ENCODE measurements at places on chromosomes 7 and 10. TPM values are rescaled to one million over a fixed set of nuclear protein-coding genes. Genes with fewer than 3 reads are reported as not detected.

PNLIPRP3 gene
- total RNA-seq: not detected

CPA2 gene
- not detected for total RNA-seq

HOXA5 gene
- total RNA-seq: 6.2 TPM

TFEC gene
- not detected for total RNA-seq

HKDC1 gene
- 19.1 TPM for total RNA-seq

SFRP5 gene
- total RNA-seq: 2.4 TPM

TMEM229A gene
- total RNA-seq: not detected

CDH23 gene
- total RNA-seq: 2.2 TPM

UNCX gene
- total RNA-seq: 0.07 TPM

ZEB1 gene
- 10.6 TPM for total RNA-seq

ASZ1 gene
- total RNA-seq: not detected

MICU1 gene
- 62.7 TPM for total RNA-seq

PTF1A gene
- total RNA-seq: not detected

HOXA2 gene
- 1.4 TPM for total RNA-seq

CARD11 gene
- total RNA-seq: 1.3 TPM

OPALIN gene
- total RNA-seq: not detected

SLC26A3 gene
- total RNA-seq: not detected

PON1 gene
- 0.28 TPM for total RNA-seq

SHH gene
- total RNA-seq: 2.1 TPM

SND1 gene
- 111 TPM for total RNA-seq

ITPRID1 gene
- not detected for total RNA-seq

TLX1 gene
- not detected for total RNA-seq

DNAH11 gene
- total RNA-seq: 0.26 TPM

ADRA2A gene
- 0.04 TPM for total RNA-seq

KIAA1217 gene
- total RNA-seq: 3.1 TPM

ZNF33B gene
- 6.0 TPM for total RNA-seq

ANK3 gene
- 0.78 TPM for total RNA-seq

CTAGE4 gene
- total RNA-seq: not detected

GJD4 gene
- not detected for total RNA-seq
